ENCODE measurements at places on chromosomes 3 and 15.

DNA sequence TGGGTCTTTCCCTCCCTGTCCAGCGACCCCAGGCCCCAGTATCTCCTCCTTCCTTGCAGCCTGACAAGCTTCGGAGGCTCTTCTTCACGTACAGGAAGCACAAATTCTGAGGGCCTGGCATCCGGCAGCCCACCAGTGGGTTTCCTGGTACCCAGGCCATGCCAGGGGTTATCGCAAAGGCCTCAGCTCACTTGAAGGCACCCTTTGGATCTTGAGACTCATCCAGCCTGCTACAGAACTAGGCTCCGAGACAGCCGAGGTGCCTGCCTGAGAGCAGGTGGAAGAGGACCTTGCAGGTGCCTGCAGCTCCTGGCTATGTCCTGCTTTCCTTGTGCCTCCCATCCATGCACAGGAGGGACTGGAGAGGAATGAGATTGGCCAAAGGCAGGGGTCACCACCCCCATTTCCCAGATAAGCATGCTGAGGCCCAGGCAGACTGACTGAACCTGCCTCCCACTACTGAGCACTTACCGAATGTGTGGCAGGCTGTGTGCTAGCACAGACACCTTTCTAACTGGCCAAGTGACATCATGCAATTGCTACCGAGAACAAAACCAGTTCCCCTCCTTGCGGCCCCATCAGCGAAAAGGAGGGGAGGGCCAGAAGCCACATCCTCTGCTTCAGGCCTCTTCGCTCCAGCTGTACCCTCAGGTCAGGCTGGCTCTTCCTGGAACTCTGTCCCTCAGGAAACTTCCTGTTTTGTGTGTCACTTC is 11.2 kb downstream of the SH2D7 start:
- peak; percentile 41 for DNase-seq

- DNase-seq, result no peak
Measured at GRCh38 chr15:29518442-29518841, 248.8 kb upstream of the NSMCE3 start.

DNA sequence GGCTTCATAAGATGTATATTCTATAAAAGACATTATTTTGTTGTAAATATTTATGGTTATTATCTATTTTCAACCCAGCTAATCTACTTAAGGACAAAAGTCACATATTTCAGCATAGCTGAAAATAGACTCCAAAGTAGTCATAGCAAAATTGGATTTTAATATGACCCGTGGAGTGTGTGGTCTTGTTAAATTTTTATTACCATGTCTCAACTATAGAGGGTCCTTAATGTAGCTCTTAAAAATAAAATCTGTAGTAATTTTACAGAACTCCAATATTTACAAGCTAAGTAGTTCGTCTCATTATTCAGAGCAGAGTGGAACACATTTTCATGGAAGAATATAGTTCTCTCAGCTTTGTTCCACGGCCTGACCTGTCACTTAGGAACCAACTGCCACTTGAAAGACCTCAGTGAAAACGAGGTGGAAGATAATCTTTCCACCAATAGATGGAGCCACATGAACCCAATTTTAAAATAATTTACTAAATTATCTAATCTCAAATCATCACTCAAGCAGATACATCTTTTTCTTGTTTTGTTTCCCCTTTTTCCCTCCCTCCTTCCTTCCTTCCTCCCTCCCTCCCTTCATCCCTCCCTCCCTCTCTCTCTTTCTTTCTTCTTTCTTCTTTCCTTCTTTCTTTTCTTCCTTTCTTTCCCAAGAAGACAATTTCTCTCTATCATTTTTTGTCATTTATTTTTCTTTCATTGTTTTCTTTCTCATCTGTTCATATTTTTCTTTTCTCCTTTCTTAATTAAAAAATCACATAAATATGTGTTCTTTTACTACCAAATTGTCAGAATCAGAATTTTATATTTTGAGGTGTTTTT is 97.2 kb downstream of the CLDN1 start:
- no peak for DNase-seq

DNA sequence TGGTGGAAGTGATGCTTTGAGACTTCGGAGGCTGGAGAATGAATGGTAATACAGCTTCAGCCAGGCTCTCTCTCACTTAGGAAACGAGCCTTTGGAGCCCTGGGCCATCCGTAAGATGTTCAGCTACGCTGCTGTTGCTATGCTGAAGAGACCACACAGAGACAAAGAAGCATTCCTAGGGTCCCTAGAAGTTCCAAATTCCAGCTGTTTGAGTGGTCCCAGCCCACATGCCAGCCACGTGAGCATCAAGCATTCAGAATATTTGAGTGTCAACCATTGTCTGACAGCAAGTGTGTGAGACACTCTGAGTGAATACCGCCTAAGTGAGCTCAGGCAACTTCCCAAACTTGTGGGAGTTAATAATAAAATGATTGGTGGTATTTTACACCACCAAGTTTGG is 212.9 kb downstream of the CD47 start:
- no peak for DNase-seq

GRCh38 chr3:140756240-140757016 is 78.6 kb downstream of the TRIM42 start:
- no peak for DNase-seq

GRCh38 chr3:105764378-105765307 is 104.2 kb downstream of the CBLB start:
- DNase-seq, result no peak

- no peak for DNase-seq
Measured at GRCh38 chr15:100134089-100134583, 207.6 kb downstream of the ADAMTS17 start.

DNA sequence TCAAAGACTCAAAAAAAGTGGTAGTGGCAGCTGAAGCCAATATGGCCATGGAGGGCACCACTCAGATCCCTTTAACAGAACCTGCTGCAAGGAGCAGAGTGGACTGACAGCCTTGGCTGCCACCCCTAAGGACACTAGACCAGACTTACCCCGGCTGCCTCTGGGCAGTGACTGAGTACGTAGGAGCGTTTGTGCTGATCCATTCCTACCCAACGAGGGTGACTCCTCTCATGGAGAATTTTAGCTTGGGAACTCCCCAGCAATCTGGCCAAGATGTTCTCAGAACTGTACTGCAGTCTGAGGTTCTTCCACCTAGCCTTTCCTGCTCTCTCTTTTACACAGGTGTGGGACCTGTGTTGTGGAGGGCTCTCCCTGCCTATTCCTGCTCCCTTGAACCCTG is 22.1 kb downstream of the CLEC3B start:
- no peak for DNase-seq

GRCh38 chr3:152444029-152444641 is 175.4 kb downstream of the MBNL1 start:
- DNase-seq, result no peak

DNA sequence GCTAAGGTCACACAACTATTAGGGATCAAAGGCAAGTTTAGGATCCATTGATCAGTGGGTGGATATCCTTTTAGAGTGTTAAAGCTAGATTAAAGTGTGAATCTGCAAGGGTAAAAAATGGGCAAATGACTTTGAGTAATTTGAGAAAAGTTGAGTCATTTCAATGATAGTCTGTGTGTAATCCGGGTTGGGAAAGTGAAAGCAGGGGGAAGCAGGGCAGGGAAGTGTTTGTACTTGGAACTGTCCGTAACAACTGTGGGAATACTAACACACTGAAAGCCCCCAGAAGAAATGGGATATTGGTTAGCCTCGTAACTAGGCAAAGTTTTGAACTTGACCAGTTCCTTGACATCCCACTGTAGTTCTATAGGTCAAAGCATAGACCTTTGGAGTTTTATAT is 187.2 kb upstream of the SLITRK3 start:
- no peak for DNase-seq

DNA sequence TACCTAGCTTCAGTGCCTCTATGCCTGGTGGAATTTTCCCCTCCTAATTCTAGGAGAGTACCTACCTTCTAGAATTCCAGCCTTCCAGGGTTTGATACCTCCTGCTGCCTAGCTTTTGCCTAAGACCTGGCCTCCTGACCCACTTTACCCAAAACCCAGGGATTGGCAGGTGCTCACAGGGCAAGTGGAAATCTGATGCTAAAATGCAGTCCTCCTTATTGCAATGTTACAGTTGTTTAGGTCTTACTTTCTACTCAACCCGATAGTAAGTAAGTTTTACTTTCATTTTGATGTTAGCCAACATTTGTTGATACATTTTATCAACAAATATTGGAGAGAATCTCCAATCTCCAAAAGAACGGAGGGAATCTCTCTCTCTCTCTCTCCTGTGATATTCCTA is 275.9 kb downstream of the DOCK3 start:
- no peak for DNase-seq

- DNase-seq, result no peak
Measured at GRCh38 chr3:159761369-159761768, 227.3 kb upstream of the IL12A start.

- no peak for DNase-seq
Measured at GRCh38 chr15:73353734-73354133, 15.0 kb downstream of the HCN4 start.

GRCh38 chr3:4426782-4427344 is 40.2 kb downstream of the SUMF1 start:
- no peak for DNase-seq

DNA sequence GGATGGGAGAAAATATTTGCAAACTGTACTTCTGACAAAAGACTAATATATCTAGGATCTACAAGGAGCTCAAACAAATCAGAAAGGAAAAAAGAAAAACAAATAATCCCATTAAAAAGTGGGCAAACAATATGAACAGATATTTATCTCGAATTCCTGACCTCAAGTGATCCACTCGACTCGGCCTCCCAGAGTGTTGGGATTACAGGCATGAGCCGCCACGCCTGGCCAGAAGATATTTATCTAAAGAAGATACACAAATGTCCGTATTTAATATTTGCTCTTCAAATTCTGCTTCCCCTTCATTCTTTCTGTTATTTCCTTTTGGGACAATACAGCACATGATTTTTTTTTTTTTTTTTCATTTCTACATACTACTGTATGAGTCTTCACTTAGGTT is 151.7 kb upstream of the GRM7 start:
- no peak for DNase-seq

DNA sequence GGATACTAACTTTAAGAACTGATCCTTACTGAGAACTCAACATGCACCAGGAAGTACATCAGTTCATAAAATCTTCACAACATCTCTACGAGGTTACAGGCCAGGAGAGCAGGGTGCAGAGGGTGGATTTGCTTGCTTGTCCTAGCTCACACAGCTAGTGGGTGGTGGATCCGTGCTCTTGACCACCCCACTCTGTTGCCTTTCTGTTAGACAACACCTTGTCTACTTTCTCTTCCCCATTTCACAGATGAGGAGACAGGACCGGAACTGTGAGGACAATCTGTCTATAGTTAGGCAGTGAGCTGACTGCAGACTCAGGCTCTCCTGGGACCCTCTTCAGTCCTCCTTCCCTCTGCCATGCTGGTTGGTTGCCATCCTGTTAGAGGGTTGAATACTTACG is 221.7 kb upstream of the TLE3 start:
- DNase-seq, result no peak

- DNase-seq, result no peak
Measured at GRCh38 chr15:97966246-97966645, 5.7 kb downstream of the ARRDC4 start.

DNA sequence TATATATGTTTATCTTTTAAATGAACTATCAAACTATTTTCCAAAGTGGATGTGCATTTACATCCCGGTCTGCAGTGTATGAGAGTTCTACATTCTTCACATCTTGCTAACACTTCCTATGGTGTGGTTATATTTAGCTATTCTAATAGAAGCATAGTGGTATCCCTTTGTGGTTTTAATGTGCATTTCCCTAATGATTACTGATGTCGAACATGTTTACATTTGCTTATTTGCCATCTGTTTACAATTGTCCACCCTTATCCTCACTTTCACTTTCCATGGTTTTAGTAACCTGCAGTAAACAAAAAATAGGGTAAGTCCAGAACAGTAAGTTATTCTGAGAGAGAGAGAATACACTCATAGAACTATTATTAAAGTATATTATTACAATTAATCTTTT is 360.5 kb upstream of the NAALADL2 start:
- DNase-seq, result no peak

GRCh38 chr3:148006508-148006907 is 597.3 kb downstream of the ZIC1 start:
- DNase-seq, result no peak
